GM04503 (cell line): ENCODE measurements at places on chromosomes 3 and 15.

GRCh38 chr3:53238051-53238850 lies 17.6 kb downstream of the TKT start:
- peak; percentile 90 for DNase-seq

DNA sequence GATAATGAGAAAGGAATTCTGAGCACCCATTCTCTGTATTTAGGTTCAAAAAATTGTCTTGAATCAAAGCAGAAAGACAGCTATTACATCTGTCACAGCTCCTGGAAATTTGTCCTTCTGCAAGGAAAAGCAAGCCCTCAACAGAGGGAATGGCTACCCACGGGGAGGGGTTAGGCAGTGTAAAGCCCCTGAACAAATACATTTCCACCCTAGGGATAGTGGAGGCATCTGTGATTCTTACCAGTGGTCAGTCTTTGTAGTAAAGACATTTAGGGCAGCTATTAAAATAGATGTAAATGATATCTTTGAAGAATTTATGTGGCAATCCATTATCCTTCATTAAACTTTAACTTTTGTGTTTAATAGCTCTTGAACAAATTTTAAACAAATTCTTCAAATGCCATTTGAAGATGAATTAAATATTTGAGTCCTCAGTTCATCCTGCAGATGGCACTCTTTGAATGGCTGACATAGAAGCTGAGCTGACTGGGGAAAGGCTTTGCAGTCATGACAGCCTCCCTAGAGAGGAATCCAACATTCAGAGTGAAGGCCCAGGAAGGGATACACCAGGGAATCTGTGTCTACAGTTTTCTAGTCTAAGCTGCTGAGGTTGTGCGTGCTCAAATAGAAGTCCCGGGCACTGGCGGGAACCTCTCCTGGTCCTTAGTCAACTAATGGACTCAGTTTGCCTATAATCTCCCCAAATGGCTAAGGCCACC lies 359.7 kb upstream of the ROPN1 start:
- peak; percentile 36 for DNase-seq

GRCh38 chr15:58268746-58269267 lies 130.6 kb downstream of the AQP9 start:
- no peak for DNase-seq

DNA sequence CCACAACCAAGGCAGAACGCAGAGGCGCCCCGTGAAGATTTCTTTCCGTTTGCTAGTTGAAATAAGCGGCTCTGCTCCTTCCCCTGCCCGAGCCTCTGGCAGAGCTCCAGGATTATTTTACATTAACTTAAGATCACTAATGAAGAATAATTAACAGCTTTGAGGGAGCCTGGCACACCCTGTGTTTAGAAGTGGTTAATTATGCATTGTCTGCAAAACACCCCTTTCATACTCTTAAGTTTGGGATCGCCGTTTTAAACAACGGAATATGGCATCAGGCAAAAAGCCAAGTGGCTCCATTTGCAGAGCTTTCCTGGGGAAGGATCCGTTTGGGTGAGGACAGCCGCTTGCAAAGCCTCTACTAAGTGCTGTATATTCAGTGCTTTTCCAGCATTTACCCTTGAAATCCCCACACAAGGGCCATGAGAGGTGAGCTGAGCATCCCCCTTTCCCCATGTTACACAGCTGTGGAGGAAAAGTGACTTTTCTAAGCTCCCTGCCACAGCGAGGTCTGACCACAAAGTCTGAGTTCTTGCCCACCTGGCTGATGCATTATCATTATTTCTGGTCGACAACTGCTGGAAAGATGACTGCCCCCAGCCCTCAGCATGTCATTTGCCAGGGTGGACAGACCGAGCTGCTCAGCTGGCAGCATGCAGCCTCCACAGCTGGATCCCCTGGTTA lies 33.9 kb downstream of the IQSEC1 start:
- no peak for DNase-seq

DNA sequence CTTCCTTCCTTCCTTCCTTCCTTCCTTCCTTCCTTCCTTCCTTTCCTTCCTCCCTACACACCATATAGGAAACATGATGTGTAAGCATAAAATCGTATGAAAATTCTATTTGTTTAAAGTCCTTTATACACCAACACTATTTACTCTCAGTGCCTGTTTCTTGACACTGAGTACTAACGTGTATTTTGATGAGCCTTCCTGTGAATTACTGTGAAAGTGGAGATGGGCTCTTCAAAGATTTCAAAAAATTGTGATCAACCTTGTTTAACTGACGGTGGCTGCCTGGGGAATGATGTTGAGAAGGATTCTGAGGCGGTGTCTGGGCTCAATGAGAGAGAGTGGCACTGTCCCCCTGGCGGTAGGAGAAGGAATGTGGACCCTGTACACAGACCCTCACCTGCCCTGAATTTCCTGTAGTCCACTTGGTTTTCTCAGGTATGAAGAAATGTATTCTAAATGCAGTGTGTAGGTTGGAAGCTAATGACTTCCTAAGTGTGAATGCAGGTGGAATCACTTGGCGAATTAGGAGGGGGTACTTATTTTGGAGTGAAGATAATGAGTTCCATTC lies 237.9 kb downstream of the GAP43 start:
- no peak for DNase-seq

DNA sequence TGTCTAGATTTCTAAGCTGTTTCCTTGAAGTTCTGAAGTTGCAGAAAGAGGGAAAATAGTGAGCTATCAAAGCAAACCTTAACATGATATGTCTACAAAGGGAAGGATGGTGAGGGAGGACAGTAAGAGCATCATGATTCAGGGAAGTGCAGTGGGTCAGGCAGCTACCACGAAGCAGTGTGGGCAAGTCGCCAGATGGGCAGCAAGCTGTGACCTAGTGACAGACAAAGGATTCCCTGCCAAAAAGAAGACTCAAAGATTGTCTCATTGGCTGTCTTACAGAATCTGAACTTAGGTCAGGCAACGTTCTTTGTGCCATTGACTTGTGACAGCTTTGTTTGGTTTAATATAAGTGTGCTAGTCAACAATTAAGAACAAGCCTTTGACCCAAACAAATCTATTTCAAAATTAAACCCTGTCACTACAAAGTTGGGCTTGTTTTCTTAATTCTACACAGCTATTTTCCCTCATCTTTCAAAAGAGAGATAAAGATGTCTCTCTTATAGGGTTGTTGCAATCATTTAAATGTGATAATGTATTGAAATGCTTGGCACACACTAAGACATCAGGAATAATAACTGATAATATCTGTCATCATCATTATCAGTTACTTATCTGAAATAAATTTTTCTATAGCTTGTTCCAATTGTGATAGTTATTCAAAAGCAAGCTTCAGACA lies 153.3 kb downstream of the ECT2 start:
- DNase-seq = no peak

- no peak for DNase-seq
These were observed 4.0 kb upstream of the MGA start for GRCh38 chr15:41656188-41656587.

- DNase-seq = no peak
These were observed 264.0 kb upstream of the CRBN start for GRCh38 chr3:3443482-3443881.

- DNase-seq = no peak
These were observed 262.3 kb downstream of the GAP43 start for GRCh38 chr3:115885621-115886020.

GRCh38 chr3:58556761-58557221 lies 19.8 kb upstream of the ACOX2 start:
- no peak for DNase-seq

- DNase-seq = no peak
These were observed 125.0 kb upstream of the CGNL1 start for GRCh38 chr15:57251308-57251707.

GRCh38 chr15:38905632-38906031 lies 341.0 kb upstream of the RASGRP1 start:
- DNase-seq = no peak

GRCh38 chr3:178386401-178386800 lies 149.8 kb upstream of the KCNMB2 start:
- no peak for DNase-seq

GRCh38 chr15:89506026-89506686 lies 9.8 kb upstream of the RHCG start:
- DNase-seq = no peak

DNA sequence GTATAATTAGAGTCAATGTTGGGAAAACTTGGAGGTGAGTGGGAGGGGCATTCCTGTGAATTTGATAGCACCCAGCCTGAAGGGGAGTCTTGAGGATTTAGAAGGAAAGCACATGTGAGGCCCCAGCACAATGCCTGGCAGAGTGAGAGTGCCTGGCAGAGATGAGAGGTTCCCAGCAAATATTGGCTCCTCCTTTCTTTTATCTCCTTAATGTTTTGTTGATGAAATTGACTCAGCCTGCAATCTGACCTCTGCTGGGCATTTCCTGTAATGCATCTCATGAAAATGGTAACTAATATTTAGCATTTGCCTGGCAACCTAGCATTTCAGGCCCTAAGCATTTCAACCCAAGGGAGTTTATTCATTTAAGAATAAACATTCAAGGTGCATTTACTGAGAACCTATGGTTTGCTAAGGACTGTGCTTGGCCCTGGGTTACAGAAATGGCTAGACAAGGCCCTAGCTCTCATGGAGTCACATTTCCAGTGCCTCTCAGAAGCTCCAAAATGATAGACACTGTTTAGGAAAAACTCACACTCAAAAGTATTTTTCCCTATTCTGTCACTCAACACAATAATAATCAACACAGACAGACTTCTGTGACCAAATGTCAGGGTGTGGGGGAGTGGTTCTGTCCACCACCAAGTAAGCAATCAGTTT lies 19.0 kb downstream of the PDHB start:
- DNase-seq = no peak

DNA sequence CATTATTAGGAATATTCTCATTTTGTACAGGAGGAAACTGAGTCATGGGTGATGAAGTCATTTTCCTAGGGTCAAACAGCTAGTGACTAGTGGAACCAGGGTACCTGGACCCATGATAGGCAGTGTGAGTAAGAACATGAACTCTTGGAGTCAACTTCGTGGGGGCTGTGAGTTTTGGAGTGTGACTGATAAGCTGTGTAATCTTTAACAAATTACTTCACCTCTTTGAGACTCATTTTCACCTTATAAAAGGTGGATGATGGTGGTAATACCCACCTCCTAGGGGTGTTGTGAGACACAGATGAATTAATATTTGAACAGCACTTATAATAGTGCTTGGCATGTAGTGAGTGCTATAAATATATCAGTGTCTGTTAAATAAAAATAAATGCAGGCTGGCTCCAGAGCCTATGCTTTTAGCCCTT lies 9.1 kb downstream of the SEMA6D start:
- DNase-seq = no peak

DNA sequence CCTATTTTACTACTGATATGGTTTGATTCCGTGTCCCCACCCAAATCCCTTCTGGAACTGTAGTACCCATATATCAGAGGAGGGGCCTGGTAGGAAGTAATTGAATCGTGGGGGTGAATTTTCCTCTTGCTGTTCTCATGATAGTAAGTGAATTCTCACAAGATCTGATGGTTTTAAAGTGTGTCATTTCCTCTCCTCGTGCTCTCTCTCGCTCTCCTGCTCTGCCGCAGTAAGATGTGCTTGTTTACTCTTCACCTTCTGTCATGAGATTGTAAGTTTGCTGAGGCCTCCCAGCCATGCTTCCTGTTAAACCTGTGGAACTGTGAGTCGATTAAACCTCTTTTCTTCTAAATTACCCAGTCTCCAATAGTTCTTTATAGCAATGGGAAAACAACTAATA lies 81.2 kb upstream of the ZBTB20 start:
- DNase-seq = no peak

DNA sequence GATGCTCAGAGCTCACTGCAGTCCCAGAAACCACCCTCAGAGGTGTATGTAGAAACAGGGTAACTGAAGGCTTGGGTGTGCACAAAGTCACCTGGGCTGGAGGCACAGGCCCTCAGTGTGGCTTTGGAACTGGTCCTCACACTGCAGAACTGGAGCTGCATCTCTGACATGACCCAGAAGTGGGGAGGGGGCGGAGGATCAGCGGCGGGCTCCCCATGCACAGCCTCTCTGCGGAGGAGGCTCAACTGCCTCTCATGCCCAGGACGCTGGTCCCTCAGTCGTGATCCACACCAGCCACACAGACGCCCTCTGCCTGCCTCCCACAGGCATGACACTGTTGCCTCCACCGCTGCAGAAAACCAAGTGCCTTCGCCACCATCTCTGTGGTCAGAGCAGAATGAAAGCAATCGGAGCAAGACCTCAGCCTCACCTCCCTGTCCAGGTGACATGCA lies 73.7 kb downstream of the TM2D3 start:
- DNase-seq = no peak

- no peak for DNase-seq
These were observed 8.4 kb upstream of the CA12 start for GRCh38 chr15:63389902-63390670.

DNA sequence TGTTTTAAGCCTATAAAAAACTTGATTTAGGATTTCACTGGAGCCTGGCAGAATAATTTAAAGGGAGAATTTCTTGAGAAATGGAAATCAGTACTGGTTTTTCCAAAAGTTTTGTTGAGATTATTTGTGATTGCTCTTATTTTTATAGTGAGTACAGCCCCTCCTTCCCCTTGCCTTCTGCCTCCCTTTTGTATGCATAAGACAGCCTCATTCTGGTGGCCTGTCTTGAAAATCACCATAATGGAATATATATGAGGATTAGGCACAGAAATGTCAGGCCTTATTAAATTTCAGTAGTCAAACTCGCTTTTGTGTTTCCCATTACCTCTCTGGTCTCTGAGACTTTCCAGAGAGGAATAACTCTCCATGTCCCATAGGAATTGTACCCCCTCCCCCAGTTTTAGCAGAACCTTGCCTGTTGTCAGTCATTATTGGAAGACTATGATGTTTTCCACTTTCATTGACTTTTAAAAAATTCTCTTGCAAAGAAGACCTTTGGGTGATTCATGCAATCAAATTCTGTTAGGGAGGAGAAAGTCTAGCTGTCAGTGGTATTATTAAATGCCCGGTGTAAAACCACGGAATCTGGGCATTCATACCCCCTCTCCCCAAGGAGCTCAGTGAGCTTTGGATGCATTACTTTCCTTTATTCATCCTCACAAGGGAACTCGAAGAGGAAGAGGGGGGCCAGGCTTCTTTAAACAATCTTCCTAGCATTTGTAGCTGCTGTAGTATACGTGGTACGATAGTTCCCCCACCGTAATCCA lies 171.6 kb upstream of the TSC22D2 start:
- DNase-seq = no peak

DNA sequence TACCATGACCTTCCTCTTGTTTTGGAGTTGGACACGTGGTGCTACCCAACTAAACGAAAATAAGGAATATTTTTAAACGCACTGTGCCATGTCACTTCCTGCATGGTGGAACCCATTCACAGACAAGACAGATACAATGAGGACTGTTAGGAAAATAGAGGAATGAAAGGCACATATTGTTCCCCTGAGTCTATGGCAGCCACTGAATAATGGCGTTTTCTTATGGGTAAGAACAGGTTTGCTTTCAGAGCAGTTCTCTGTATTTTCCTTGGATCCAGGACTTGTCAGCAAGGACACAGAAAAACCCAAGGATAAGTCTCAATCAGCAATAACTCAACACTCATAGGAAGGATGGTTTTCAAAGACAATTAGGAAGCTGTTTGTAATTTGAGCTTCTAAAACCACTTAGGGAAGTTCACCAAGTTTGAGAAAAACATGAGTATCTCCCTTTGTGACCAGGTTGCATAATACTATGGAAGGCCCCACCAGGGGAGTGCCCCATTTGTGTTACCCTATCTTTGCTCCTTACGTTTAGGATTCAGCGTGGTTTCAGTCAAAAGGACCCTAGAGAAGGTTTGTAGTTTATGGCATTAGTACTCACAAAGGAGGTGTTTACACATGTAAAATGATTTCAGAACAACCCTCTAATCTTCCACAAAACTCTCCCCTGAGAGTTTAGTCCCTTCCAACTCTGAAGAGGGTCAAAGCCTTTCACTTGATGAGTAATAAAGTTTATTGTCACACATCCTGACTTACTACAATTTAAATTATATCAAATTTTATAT lies 487.2 kb upstream of the ATP11B start:
- no peak for DNase-seq
